ENCODE measurements at places on chromosomes 5 and 9.

- no peak for DNase-seq
Observed at GRCh38 chr5:15933259-15934207, 246.1 kb downstream of the MARCHF11 start.

DNA sequence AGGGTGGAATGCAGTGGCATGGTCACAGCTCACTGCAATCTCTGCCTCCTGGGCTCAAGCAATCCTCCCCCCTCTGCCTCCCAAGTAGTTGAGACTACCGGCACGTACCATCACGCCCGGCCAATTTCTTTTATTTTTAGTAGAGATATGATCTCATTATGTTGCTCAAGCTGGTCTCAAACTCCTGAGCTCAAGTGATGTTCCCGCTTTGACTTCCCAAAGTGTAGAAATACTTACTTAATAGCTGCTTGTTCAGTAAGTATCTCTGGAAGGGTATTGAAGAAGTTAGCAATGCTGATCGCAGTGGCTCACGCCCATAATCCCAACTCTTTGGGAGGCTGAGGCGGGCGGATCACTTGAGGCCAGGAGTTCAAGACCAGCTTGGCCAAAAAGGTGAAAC lies 35.7 kb upstream of the PLIN2 start:
- no peak for DNase-seq

- DNase-seq: no peak
Observed at GRCh38 chr5:91486638-91487037, 103.5 kb upstream of the ARRDC3 start.

GRCh38 chr5:134138416-134139376 lies 24.2 kb downstream of the TCF7 start:
- DNase-seq: peak; percentile 60

DNA sequence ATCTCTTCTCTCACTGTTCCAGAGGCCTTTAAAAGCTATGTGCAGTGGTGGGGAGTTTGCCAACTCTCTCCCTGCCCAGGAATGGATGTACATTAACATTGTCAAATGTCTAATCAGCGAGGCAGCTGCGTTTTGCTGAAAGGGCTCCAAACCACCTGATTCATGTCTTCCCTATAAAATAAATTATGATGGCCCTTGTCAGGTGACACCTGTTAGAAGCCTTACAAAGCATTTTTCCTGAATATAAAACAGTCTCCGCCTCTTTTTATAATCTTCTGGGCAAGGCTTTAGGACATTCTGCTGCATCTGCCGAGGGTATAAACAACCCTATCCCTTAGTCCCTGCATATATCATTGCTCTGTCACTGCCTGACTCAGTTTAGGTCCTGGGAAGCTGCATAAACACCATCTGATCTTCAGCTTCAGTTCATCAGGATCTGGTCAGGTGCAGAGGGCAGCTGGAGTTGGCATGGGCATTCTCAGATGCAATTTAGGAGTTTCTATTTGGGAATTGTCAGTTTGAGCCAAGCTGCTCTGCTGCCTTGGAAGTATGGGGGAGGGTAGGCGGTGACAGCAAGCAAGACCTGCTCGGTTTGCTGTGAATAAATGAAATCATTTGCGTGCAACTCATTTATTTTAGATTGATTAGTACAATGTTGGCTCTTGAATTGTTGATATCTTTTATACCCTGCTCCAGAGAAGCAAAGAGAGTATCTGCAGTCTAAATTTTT lies 103.5 kb downstream of the ACER2 start:
- DNase-seq: no peak
